ENCODE measurements at places on chromosomes 3 and 15.

GRCh38 chr15:61857169-61857829 is 202.9 kb downstream of the VPS13C start:
- no peak for DNase-seq

GRCh38 chr3:180693656-180694055 is 14.4 kb upstream of the CCDC39 start:
- no peak for DNase-seq

DNA sequence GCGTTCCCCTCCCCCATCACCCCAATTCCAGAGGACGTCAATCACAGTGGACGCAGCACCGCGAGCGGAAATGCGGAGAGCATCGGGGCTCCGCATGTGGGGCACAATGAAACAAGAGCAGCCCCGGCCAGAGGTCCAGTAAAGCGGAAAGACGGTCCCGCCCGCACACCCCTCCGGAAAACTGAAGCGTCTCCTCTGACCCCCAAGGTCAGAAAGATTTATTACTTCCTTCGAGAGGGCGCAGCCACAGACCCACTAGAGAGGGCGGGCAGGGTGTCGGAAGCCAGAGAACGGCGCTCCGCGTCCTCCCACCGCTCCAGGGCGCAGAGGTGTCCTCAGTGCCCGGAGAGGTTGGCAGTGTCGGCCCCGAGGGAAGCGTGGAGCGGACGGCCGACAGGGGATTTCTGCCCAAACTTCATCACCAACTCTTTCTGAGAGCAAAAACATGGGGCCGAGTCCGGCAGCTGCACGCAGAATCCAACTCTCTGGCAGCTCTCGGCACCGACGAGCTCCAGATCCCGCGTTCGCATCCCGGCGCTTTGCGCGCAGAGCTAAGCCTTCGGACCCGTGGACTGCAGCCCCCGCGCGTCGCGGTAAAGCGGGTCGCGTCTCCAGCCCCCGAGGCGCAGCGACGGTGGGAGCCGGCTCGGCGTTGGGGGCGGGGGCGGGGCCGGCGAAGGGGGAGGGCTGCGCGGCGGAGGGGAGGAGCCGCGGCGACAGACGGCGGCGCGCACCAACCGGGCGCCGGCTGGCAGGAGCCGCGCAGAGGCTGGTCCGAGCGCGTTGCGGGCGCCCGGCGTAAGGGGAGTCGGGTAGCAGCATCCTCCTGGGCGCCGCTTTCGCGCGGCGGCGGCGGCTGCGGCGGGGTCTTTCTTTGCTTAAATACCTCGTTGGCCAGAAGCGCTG is at the start of gene CHST2:
Gene CHST2 (plus strand): TSS at position 763 of the 906 bp plus-strand sequence. CDS start 1,046 bp downstream, outside the sequence.
- peak; percentile 75 for DNase-seq

DNA sequence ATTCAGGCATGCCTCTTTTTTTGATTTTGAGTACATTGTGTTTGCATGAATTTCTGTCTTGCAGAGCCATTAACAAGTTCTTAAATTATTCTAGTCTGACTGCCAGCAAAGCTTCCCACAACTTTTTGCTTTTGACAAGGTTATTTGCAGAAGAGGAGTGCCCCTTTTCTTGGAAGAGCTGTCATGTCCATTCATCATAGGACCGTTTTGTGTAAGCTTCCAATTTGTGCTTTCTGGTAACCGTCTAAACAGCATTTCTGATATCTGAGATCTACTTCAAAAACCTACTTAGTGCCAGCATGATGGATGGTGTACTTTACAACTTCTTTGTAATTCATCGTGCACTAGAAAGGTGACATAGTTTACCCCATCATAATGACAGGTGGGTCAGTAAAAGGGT is 379.7 kb downstream of the NAALADL2 start:
- DNase-seq: no peak

DNA sequence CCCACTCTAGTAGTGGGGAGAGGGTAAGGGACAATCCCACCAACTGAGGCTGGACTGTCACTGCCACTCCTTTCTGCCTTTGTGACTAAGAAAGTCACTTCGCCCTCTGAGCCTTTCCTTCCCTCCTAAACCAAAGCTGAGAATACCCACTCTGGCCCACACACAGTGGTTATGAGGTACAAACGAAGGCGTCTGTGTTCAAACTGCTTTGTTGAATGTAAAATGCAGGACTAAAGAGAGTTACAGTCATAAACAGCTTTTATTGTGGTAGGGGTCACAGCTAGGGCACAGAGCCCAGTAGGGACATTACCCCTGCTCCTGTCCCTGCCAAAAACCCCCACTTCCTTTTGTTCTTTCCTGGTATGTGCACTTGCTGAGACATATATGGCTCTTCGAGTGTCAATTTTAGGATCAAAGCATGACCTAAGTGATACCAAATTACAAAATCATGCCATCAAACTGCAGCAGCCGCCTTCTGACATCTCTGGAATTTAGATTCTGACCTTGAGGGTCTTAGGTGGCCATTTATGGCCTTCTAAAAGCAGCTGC is 45.1 kb downstream of the CTDSPL start:
- no peak for DNase-seq

GRCh38 chr3:13199006-13199776 is 126.0 kb upstream of the IQSEC1 start:
- DNase-seq: no peak

- no peak for DNase-seq
These were observed 51.1 kb downstream of the PSMD6 start for GRCh38 chr3:63972196-63972595.

DNA sequence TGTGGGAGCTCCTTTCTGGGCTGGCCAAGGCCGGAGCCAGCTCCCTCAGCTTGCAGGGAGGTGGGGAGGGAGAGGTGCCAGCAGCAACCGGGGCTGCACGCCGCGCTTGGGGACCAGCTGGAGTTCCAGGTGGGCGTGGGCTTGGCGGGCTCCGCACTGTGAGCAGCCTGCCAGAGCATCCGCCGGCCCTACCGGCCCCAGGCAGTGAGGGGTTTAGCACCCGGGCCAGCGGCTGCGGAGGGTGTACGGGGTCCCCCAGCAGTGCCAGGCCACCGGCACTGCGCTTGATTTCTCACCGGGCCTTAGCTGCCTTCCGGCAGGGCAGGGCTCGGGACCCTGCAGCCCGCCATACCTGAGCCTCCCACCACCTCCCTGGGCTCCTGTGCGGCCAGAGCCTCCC is 651.0 kb upstream of the ARPP21 start:
- DNase-seq: no peak

GRCh38 chr3:152026033-152026556 is 152.7 kb downstream of the SUCNR1 start:
- peak; percentile 90 for DNase-seq

DNA sequence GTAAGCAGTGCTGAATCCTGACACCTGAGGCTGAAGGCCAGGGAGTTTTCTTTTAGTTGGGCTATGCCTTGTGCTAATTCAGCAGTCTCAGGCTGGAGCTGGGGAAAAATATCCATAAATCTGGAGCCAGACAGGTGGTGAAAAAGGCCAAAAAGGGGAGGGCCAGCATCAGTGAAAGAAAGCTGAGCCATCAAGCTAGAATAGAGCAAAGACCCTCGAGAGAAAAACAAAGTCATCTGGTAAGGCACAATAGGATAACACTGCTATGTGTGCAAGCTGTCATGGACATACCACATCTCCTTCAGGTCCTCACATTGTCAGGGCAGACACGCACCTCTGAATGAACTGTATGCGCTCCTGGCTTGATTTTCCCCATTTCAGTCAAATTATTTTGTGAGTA is 687.9 kb downstream of the SQOR start:
- DNase-seq: no peak

Measured in DMS53 (cell line).